ENCODE measurements at places on chromosomes 16 and 17. TPM values are rescaled to one million over a fixed set of nuclear protein-coding genes. Genes with fewer than 3 reads are reported as not detected.

CCL15 gene
- total RNA-seq = not detected

CTF1 gene
- 0.81 TPM for total RNA-seq

RNF227 gene
- total RNA-seq = 3.8 TPM

SPATA22 gene
- total RNA-seq = not detected

CD300LG gene
- total RNA-seq = not detected

MED13 gene
- 128 TPM for total RNA-seq

CA5A gene
- total RNA-seq = 0.27 TPM

- no peak for DNase-seq
- no peak overlapping the region for H3K27ac ChIP-seq
- no peak overlapping the region for H3K4me3 ChIP-seq
Measured at GRCh38 chr17:13871261-13871660, 198.0 kb upstream of the COX10 start.

DNA sequence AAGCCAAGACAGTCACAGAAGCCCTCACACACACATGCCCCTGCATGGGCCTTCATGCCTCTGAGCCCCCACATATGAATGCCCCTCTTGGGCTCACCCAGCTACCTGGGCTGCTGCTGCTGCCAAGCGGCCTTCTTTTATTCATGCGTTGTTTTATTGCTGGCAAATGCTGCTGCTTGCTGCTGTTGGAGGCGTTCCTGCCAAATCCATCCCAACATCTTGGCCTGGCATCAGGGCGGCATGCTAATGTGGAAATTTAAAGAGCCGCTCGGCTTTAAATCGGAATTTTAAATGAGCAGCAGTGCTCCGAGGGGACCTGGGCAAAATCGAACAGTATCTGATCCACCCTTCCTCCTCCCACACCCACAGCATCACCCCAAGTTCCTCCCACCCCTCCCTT, 39.0 kb downstream of the NEUROD2 start:
- peaks cover 24% of the 10 kb centered on the region for H3K36me3 ChIP-seq
- H3K27me3 ChIP-seq = no peaks in the 10 kb centered on the region
- no peak overlapping the region for H3K4me3 ChIP-seq
- DNase-seq = no peak
- peaks cover 6% of the 10 kb centered on the region for H3K4me1 ChIP-seq
- H3K27ac ChIP-seq = no peak overlapping the region

GRCh38 chr17:63433746-63434591, 12.1 kb downstream of the CYB561 start:
- peaks cover 2% of the 10 kb centered on the region for H3K27me3 ChIP-seq
- DNase-seq = no peak
- H3K4me1 ChIP-seq = peaks cover 5% of the 10 kb centered on the region
- no peak overlapping the region for H3K4me3 ChIP-seq
- no peaks in the 10 kb centered on the region for H3K36me3 ChIP-seq
- no peak overlapping the region for H3K27ac ChIP-seq

DNA sequence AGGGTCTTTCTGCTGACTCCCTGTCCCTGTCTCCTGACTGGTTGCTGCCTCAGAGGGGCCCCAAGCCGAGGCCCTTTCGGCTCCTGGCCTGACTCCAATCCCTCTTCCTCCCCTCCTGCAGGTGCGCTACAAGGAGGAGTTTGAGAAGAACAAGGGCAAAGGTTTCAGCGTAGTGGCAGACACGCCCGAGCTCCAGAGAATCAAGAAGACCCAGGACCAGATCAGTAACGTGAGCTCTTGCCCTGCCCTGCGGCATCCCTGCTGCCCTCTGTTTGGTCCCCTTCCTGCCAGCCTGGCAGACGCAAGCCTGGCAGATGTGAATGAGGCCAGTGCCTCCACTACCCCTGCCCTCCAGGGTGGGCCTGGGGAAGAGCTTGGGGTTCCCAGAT, 27.1 kb upstream of the LASP1NB start:
- peaks cover 67% of the 10 kb centered on the region for H3K36me3 ChIP-seq
- no peaks in the 10 kb centered on the region for H3K27me3 ChIP-seq
- peak overlapping the region; percentile 90 for H3K27ac ChIP-seq
- H3K4me3 ChIP-seq = peak overlapping the region; percentile 55
- no peak for DNase-seq

DNA sequence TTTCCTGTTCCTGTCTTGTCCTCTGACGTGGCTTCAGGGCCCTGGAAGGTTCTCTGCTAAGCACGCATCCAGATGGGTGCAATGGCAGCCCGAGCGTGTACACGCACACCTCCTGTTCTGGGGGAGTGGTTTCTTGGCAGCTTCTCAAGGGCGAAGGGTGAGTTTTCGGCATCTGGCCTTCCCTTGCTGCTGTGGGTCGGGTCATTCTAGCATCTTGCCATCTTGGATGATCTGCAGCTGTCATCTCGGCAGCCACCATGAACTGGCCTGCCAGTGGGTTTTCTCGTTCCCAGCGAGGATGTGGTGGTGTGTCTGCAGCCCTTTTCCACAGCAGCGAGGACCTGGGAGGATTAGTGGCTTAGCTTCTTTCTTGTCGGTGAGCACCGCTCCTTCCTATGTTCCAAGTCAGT, 10.6 kb downstream of the MSI2 start:
- no peak overlapping the region for H3K4me3 ChIP-seq
- H3K36me3 ChIP-seq = peaks cover 13% of the 10 kb centered on the region
- H3K27ac ChIP-seq = no peak overlapping the region
- H3K4me1 ChIP-seq = no peaks in the 10 kb centered on the region
- DNase-seq = no peak

GRCh38 chr16:50697881-50698767, 4.7 kb downstream of the NOD2 start:
- H3K36me3 ChIP-seq = no peaks in the 10 kb centered on the region
- no peak overlapping the region for H3K4me3 ChIP-seq
- peak; percentile 61 for DNase-seq
- H3K4me1 ChIP-seq = peaks cover 41% of the 10 kb centered on the region
- no peaks in the 10 kb centered on the region for H3K27me3 ChIP-seq
- H3K27ac ChIP-seq = peak overlapping the region; percentile 59

GRCh38 chr16:16163571-16163970, 59.7 kb downstream of the ABCC6 start:
- H3K4me3 ChIP-seq = no peak overlapping the region
- DNase-seq = no peak
- no peaks in the 10 kb centered on the region for H3K36me3 ChIP-seq
- H3K4me1 ChIP-seq = no peaks in the 10 kb centered on the region
- no peaks in the 10 kb centered on the region for H3K27me3 ChIP-seq

GRCh38 chr16:68792465-68793324, 50.6 kb upstream of the TANGO6 start:
- no peaks in the 10 kb centered on the region for H3K36me3 ChIP-seq
- no peak overlapping the region for H3K4me3 ChIP-seq
- H3K27ac ChIP-seq = no peak overlapping the region
- no peak for DNase-seq

DNA sequence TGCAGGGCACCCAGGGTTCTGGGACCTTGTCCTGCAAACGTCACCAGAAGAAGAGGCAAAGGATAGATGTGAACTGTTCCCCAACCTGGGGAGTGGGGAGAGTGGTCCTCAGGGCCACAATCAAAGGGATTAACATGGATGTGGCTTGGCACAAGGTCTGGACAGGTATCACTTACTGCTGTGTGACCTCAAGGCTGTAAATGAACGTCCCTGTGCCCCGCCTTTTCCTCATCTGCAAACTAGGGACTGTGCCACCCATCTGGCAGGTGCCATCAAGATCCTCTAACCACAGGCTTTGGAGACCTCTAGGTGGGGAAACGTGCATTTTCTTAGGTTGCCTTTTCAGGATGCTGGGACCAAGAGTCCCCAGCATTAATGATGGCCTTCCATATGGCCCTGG, 25.1 kb downstream of the SLC5A10 start:
- no peak for DNase-seq
- H3K4me3 ChIP-seq = no peak overlapping the region
- H3K36me3 ChIP-seq = peaks cover 25% of the 10 kb centered on the region
- H3K27me3 ChIP-seq = no peaks in the 10 kb centered on the region

DNA sequence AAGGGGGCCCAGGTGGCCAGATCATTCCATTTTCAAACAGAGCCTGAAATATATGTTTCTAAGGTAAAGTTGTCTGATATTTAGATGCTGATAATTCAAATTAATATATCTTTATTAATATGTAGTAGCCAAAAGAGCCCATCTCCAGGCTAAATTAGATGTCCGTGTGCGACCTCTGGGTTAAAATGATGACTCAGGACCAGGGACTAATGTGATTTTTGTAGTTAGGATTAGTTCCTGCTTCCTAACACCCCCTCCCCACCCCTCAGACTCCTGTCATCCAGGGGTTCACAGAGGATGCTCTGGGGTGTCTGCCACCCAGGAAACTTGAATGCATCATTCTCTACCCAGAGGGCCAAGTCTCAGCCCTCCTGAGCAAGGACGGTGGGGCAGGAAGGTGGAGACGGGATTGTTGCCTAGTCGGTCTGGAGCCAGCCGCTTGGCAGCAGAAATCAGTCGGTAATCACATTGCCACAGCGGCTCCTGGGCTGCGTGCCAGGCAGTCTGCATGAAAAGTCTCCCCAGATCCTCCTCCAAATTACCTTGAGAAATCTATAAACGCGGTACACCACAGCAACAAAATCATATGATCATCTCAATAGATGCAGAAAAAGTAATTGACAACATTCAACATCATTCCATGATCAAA, 29.8 kb downstream of the CNGB1 start:
- no peak for DNase-seq
- no peaks in the 10 kb centered on the region for H3K36me3 ChIP-seq
- H3K27me3 ChIP-seq = peaks cover 6% of the 10 kb centered on the region
- H3K4me3 ChIP-seq = no peak overlapping the region
- no peak overlapping the region for H3K27ac ChIP-seq

- peak overlapping the region; percentile 58 for H3K4me3 ChIP-seq
- peak; percentile 78 for DNase-seq
- H3K4me1 ChIP-seq = peaks cover 100% of the 10 kb centered on the region
- no peaks in the 10 kb centered on the region for H3K36me3 ChIP-seq
- H3K27me3 ChIP-seq = no peaks in the 10 kb centered on the region
- peak overlapping the region; percentile 98 for H3K27ac ChIP-seq
Measured at GRCh38 chr16:85757341-85757822, 6.5 kb upstream of the C16orf74 start.

GRCh38 chr16:75764154-75764768, 38.0 kb upstream of the CPHXL start:
- H3K4me3 ChIP-seq = no peak overlapping the region
- peak; percentile 80 for DNase-seq
- no peaks in the 10 kb centered on the region for H3K27me3 ChIP-seq
- H3K27ac ChIP-seq = no peak overlapping the region

DNA sequence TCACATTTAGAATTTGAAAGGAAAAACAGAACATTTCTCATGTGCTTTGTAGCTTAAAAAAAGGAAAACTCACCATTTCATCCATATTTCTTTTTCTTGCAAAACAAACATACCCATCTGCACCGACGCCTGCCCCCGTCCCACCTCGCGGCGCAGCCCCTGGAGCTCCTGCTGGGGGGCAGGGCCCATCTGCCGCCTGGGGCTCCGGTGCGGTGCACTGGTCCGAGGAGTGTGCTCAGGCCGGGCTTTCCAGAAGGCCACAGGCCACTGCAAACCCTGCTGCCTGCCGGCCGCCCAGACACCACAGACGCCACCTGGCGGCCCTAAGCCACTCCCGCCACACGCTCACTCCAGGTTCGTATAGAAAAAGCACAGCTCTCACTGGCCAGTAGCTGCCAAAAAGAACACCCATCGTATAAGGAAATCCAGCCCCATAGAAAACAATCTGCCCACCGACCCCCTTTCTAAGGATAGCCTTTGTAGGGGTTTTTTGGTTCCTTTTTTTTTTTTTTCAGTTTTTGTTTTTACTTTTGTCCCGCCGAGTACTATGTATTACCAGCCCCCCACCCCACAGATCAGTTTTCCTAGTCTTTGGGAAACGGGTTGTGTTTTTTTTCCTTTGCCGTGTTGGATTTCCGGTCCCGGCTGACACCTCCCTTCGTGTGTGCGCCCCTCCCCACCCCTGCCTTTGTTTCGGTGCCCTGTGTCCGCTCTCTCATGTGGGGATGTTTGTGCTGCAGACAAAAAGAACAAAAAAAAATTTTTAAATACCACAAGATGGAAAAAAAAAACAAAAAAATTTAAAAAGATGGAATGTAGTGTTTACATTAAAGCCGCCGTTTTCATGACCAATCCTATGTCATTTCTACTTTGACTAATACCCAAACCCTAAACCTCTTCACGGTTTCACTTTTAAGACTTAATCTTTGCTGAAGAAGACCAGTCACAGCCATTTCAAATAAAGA, 68.8 kb downstream of the AMFR start:
- peak; percentile 67 for DNase-seq
- H3K4me1 ChIP-seq = peaks cover 4% of the 10 kb centered on the region
- no peaks in the 10 kb centered on the region for H3K27me3 ChIP-seq
- peak overlapping the region; percentile 32 for H3K4me3 ChIP-seq
- H3K36me3 ChIP-seq = peaks cover 13% of the 10 kb centered on the region
- peak overlapping the region; percentile 69 for H3K27ac ChIP-seq

- H3K36me3 ChIP-seq = no peaks in the 10 kb centered on the region
- no peaks in the 10 kb centered on the region for H3K27me3 ChIP-seq
- H3K4me1 ChIP-seq = no peaks in the 10 kb centered on the region
- no peak for DNase-seq
Measured at GRCh38 chr16:30157214-30157613, 26.2 kb upstream of the CORO1A start.

DNA sequence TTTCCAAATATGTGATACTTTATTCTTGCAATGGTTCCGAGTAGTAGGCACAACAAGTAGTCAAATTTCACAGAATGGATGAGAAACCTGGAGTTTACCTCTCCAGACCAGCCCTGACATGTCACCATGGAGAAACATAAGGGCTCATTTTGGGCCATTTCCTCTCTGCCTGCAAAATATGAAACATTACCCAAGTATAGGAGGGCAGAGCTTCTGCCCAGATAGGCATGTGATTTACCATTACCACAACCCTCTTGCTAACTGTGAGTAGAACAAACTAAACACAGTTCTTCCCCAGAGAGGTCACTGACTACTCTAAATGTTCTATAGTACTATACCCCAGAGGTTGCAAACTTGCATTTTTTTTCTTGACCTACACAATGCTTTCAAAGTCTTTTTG, 15.7 kb upstream of the KPNB1 start:
- no peak overlapping the region for H3K4me3 ChIP-seq
- no peak for DNase-seq
- no peaks in the 10 kb centered on the region for H3K36me3 ChIP-seq
- H3K27me3 ChIP-seq = no peaks in the 10 kb centered on the region
- no peaks in the 10 kb centered on the region for H3K4me1 ChIP-seq

GRCh38 chr17:78381601-78382232, 3.3 kb downstream of the PGS1 start:
- peak overlapping the region; percentile 21 for H3K4me3 ChIP-seq
- H3K36me3 ChIP-seq = peaks cover 6% of the 10 kb centered on the region
- H3K4me1 ChIP-seq = peaks cover 54% of the 10 kb centered on the region
- peak overlapping the region; percentile 69 for H3K27ac ChIP-seq

GRCh38 chr16:69706256-69706974, 19.9 kb downstream of the NQO1 start:
- no peaks in the 10 kb centered on the region for H3K27me3 ChIP-seq
- no peaks in the 10 kb centered on the region for H3K4me1 ChIP-seq
- H3K36me3 ChIP-seq = peaks cover 1% of the 10 kb centered on the region
- H3K4me3 ChIP-seq = no peak overlapping the region
